Neural progenitor cell (in vitro differentiated cells): ENCODE measurements at places on chromosomes 5 and 9. TPM values are rescaled to one million over a fixed set of nuclear protein-coding genes. Genes with fewer than 3 reads are reported as not detected.

- DNase-seq = no peak
Observed at GRCh38 chr5:175724314-175725275, 66.7 kb downstream of the HRH2 start.

DNA sequence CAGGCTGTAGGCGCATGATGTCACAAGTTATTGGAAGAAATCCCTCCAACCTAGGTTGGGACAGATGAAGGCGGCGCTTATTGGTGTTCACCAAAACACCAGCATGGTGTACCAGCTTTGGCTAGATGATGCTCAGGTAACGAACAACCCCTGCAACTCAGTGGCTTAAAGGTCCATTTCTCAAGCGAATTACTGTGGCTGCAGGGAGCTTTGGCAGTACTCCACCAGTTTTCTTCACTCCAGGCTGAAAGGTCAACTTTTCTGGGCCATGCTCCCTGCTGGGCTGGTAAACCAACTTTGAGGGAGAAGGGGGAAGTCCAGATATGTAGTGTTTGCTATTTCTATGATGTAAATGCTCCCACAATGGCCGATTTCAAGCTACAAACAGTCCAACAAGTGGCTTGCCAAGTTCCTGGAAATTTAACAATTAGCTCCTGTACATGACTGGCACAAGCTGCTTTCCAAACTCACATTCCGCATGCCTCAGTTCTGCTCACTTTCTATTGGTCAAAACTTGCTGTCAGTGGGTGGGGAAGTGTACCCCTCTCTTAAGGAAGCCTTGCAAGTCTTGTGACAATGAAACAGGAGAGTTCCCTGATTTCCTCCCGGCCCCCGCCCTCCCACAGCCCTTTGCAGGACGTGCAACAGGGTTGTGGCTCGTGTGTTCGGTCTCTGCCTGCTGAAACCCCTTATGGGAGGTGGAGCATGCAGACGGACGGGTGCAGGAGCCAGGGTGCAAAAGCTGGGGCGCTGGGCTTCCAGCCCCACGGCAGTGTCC lies 588 bp upstream of the ZBED3 start:
- peak; percentile 4 for DNase-seq

COL23A1 gene
- total RNA-seq = 1.3 TPM in 1 of 2 replicates, not detected in the other

- DNase-seq = peak; percentile 22
Observed at GRCh38 chr5:151141535-151141934, 16.0 kb downstream of the ANXA6 start.

- no peak for DNase-seq
Observed at GRCh38 chr5:12777342-12777741, 873.1 kb upstream of the CTNND2 start.

- DNase-seq = no peak
Observed at GRCh38 chr9:69895185-69895584, 74.6 kb downstream of the CFAP95 start.

DNA sequence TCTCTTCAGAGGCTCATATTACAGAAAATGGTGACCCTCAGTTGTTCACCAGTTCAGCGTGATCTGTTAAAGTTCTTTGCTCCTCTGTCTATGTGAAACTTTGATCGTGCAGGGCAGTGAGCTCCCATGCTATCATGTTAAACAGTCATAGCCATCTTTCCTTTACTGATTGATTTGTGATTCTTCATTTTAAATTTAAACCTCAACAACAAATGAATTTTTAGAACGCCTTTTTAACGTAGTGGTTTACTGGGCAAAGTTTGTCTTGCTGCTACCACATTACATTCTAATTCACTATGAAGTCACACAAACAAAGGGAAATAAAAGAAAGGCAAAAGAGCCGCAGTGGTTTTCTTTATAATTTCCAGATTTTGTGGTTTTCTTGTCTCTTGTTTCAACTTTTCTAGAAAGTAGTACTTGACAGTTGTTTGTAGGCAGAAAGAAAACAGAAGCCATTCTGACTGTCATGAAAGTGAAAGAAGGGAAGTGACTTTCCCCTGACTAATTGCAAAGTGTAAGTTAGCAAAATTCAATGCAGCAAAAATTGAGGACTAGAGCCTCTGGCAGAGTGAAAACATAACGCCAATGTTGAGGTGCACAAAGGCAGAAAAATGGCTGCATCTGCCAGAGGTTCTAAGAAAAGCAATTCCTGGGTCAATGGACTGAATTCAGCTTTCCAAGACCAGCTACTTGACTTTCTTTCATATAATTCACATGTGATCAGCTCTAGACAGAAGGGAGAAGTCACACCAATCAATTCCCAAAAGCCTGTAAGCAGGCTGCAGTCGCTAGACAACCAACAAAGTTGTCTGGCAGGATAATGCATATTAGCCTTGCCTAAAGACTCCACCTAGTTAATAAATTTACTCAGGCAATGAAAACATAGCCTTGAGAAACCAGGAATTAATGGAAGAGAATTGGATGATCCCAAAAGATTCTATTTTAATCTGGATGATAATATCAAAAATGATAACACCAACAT lies 7.1 kb upstream of the IFNA6 start:
- no peak for DNase-seq

DNA sequence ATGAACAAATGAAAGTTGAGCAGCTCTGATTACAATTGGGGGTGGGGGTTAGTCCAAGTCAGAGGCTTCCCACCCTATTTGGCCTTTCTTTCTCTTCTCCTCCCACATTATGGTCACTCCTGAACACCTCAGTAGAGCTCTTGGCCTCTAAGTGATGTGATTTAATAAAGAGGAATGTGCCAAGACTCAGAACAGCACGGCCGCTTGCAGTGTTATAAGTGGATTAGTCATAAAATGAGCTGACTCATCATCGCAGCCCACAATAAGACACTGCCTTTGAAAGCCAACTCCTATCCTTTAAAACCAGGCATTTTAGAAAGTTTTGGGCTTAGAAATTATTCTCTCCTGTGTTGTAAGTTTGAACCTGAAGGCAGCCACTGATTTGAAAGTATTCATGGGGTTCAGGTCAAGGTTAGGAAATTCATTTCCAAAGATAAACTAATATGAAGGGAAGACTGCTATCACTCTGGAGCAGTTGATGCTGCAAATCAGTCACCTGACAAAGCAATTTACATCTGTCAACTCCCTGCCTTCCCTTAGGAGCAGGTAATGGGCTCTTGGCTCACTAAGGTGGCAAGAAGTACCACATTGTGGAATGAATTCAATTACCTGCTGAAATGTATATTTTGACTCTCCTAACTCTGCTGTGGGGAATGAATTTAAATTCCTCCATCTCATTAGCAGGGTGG lies 283.6 kb upstream of the NMUR2 start:
- DNase-seq = no peak

DNA sequence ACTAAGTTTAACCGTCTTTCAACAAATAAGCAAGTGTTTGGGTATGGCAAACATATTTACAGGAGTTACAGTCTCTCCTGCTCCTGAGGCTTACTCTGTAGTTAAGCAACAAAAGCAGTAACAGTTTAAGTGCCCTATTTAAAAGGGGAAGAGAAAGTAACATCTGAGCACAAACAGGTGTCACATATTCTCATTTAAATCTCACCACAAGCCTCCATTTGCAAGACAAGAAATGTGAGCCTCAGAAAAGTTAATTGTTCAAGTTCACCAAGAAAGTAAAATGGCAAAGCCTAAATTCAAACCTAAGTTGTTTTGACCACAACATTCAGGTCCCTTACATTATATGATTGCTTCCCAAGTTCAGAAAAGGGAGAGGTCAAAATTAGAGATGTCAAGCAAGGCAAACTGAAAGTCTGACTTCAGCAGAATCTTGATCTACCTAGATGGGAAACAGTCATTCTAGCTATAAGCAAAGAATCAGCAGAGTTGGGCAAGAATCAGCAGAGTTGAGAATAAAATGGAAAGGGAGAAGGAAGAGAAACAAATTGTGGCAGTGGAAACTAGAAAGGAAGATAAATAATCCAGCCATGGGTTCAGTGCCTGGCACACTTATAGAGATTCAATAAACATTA lies 93.4 kb downstream of the STRBP start:
- no peak for DNase-seq

DNA sequence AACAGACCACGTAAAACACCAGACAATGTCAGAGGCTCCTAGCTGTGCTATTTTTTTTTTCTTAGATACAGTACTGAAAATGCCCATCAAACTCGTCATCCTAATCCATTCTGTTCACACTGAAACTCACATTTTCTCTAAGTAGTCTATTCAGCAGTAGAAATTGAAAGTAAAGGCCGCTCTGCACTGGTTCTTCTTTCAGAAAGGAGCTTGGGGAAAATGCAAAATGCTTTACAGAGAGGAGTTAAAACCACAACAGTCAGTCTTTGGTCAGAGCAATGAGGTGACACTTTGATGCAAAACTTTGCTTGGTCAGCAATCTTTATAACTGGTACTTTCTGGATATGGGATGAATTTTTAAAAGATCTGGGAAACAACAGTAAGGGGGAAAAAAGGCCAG lies 43.8 kb upstream of the SUSD1 start:
- no peak for DNase-seq

DNA sequence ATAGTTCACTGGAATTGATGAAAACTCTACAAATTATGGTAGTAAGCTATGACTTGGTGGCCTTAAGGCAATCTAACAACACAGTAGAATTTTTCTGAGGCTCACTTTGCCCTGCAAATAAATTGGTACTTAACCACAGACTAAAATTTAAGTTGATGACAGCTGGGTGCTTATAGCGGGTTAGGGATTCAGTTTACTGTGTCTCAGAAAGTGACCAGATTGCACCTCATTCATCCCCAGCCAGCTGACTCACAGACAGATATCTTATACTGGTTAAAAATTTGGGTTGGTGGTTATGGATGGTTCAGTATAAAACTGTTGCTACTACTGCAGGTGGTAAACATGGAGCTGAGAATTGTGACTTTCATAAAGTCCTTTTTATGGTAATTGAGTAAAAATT lies 2.8 kb downstream of the CKS2 start:
- no peak for DNase-seq

DNA sequence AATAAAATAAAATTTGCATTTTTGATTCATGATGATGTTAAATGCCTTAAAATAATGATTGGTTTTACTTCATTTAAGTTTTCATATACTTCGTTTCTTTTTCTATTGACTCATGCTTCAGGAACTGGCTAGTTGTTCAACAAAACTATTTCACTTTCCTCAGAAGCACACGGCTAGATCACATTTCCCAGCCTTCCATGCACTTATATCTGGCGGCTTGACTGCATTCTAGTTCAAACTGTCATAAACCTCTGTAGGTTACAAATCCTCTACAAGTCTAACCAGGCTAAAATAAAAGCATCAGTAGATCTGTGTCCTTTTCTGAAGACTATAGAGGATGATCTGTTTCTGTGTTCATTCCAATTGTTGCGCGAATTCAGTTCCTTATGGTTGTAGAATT lies 46.3 kb upstream of the CNTLN start:
- no peak for DNase-seq

DNA sequence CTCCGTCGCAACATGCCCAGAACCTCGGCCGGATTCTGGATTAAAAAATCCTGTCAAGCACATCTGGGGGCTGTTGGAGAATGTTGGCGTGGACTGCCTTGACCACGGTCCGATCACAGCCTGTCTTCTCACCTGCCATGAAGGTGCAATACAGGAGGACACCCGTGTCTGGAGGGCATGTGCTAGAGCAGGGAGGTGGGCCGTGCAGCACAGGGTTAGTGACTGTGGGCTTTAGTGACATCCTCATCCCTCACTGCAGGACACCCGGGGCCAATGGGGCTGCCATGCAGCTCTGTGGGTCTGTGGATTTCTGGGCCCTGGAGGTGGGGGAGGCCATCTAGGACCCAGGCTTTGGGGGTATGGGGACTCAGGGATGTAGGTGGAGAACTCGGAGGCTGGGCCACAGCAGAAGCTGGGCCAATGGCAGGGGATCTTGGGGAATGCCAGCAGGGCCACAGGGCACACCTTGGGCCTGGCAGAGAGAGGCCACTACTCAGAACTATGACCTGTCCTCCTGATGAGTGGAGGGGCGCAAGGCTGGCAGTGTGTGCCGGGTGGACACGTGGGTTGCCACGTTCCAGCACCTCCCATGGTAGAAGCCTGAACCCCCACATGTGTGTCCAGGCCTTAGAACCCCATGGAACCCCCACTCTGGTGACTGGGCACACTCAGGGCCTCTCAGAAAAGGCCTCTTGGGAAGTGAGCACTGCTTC lies 23.3 kb downstream of the ZDHHC11B start:
- DNase-seq = no peak

- no peak for DNase-seq
Observed at GRCh38 chr5:125891061-125891725, 532.0 kb upstream of the GRAMD2B start.

GRCh38 chr9:114869845-114870244 lies 60.5 kb downstream of the TNFSF8 start:
- DNase-seq = peak; percentile 42

GRCh38 chr9:114375386-114376175 lies 12.2 kb downstream of the AKNA start:
- DNase-seq = no peak

DIRAS2 gene
- 0.06 TPM in 1 of 2 replicates, not detected in the other for total RNA-seq

- DNase-seq = no peak
Observed at GRCh38 chr5:95743232-95743631, 12.1 kb downstream of the RHOBTB3 start.

GRCh38 chr5:126988021-126988569 lies 42.3 kb downstream of the MARCHF3 start:
- no peak for DNase-seq

DNA sequence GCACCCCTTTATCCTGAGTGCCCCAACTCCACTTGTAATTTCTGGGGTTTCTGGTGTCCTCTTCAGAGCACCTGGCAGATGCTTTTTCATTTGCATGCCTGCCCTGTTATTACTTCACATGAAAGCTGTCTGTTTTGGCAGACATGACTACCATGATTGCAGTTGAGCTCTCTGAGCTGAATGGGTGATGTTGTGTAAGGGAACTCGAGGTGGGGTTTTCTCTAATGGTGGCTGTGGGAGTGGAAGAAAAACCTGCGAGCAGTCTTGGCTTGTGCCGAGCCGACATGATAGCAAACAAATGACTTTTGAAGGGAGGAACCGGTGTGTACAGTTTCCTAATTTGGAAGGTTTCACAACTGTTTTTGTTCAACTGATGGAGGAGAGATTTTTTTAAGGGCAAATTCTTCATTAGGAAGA lies 196.2 kb downstream of the AOPEP start:
- DNase-seq = no peak

HRCT1 gene
- not detected in 2 replicates for total RNA-seq

- no peak for DNase-seq
Observed at GRCh38 chr9:76619640-76620039, 144.6 kb upstream of the PCA3 start.

- DNase-seq = peak; percentile 62
Observed at GRCh38 chr5:64506567-64507263, 900 bp downstream of the RGS7BP start.

DNA sequence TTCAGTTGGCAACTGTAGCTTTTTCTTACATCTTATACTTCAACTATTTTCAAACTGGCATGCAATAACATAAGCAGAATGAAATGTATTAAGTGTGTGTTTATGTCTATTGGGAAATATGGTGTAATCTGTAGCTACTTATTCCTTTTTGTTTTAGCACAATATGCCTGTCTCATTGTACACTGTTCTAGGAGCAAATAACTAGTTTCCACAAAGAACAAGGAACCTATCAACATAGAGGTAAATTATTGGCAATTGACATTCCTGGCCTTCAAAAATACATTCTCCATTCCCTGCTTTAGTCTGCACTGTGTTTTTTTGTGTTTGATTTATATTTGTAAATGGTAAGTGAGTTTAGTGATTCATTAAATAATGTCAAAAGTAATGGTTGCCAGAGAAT lies 75.7 kb downstream of the FBXL7 start:
- DNase-seq = no peak
